ENCODE measurements at places on chromosomes 1 and 21.

- DNase-seq: no peak
Measured at GRCh38 chr21:14589855-14590563, 43.9 kb upstream of the SAMSN1 start.

DNA sequence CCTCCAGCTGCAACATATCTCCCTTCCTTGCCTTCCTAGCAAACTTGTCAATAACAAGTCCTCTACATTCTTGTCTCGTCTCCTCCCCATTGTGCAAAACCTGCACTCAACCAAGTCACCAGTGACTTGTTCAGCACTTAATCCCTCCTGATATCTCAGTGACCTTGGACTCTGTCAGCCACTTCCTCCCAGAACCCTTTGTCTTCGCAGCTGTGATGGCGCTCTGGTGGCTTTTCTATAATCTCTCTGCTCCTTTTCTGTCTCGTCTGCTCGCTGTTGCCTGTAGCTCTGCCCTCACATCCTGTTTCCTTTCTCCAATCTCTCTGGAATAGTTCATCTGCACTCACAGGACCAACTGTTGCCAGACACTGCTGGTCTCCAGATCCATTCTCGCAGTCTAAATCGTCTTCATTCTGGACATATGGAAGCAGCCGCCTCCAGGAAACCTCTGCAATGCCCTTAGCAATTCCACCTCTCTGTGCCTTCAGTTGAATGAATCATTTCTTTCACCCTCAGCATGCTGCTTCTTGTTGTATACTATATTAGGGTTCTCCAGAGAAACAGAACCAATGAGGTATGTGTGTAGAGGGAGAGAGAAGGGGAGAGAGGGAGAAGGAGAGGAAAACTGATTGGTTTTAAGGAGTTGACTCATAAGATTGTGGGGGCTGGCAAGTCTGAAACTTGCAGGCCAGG is 17.4 kb upstream of the IFNAR2 start:
- DNase-seq: no peak

GRCh38 chr1:53326598-53327181 is 1.2 kb downstream of the LRP8 start:
- no peak for DNase-seq

DNA sequence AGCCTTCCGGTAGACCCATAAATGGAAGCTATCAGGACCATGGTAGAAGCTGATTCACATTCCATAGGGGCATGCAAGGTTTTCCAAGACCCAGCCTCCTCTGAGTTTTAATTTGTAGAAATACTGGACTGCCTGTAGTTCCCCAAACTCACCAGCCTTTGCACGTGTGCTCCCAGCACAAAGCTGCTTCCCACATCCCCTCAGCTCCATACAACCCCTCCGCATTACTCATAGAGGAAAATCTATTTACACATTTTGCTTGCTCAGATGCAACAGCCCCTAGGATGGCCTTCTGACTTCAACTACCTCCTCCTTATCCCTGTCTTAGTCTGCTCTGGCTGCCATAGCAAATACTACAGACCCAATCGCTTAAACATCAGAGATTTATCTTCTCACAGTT is 336.2 kb downstream of the SETD4 start:
- DNase-seq: no peak

DNA sequence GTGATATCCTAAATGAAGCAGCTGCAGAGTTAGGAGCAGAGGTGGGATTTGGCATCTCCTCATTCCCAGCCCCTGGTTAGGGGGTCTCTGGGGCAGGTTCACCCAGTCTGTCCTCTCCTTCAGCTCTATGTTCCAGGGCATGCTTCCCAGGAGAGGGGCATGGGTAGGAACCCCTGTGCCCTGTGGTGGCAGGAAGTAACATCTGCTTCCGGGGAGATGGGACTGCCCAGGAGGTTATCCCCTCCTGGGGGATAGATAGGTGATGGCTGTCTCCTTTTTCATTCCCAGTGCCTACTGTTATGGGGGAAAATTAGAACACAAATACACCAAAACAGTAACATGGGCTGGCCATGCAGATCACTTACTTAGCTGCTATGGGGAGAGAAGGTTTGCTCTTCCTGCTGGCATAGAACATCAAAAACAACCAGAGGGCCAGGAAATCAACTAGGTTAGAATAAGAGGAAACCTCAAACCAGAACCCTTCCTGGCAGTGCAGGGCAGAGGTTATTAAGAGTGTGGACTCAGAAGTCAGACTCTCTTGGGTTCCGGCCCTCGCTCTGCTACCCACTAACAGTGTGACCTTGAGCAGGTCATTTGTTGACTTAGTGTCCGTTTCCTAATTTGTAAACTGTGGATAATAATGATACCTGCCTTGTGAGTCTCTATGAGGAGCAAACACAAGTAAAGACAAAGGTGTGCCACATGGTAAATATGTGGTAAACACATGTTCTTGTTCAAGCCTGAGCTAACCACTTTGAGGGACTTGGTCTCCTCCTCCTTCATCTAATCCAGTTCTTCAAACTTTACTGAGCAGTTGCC is 157.8 kb upstream of the JUN start:
- DNase-seq: no peak

GRCh38 chr1:61078618-61079295 is 3.6 kb upstream of the NFIA start:
- no peak for DNase-seq

- no peak for DNase-seq
Measured at GRCh38 chr1:219651993-219652392, 39.1 kb upstream of the ZC3H11B start.

DNA sequence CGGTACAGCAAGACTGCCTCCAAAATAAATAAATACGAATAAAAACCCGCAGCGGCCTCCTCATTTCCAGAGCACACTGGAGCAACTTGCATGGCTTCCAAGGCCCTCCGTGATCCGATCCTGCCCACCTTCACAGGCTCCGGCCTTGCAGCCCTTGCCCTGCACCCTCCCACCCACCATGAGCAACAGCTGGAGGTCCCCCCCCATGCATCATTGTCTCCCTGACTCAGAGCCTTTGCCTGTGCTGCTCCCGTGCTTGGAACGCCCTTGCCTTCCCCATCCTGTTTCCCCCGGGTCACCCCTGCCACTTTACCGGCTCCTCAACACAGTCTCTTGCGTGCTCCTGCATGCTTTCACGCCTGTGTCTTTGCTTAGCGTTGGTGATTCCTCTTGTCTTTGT is 71.0 kb upstream of the ANGPTL1 start:
- DNase-seq: no peak

DNA sequence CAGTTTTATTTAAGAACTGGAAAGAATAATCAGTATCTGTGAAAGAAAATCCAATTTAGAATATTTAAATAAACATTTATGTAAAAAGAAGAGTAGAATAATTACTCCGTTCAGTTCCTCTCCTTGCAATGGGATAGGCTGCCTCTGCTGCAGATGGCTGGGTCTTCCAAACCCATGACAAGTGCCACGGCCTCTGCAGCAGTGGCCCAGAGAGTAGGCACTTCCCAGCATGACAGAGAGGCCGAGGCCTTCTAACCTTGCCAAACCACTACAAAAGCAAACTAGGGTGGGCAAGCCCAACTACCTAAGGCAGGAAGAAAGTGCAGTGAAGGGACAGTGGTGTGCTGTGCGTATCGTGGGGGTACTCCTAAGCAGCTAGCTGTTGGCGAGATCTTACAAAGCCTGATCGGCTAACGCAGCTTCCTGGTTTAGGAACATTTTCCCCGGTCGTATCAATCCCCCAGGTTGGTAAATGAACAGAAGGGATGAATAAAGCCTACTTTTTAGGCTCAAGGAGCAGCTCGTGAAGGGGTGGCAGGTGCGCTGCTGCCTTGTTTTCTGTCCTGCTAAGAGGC is 14.5 kb downstream of the ICMT start:
- DNase-seq: no peak

DNA sequence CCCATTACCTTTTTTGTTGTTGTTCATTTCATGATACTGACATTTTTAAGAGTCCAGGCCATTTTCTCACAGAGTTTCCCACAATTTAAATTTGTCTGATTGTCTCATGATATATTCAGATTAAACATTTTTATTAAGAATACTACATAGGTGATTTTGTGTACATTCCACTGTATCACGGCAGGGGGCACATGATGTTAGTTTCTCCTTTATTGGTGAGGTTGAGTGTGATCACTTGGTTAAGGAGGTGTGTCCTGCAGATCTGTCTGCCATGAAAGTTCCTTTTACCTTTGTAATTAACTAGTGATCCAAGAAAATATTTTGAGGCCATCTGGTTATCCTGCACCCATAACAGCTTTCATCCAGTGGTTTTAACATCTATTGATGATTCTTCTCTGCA is 11.8 kb downstream of the RTCA start:
- no peak for DNase-seq

- DNase-seq: no peak
Measured at GRCh38 chr21:30305136-30305535, 15.0 kb downstream of the KRTAP26-1 start.

GRCh38 chr1:5770981-5771765 is 221.1 kb downstream of the NPHP4 start:
- DNase-seq: no peak

DNA sequence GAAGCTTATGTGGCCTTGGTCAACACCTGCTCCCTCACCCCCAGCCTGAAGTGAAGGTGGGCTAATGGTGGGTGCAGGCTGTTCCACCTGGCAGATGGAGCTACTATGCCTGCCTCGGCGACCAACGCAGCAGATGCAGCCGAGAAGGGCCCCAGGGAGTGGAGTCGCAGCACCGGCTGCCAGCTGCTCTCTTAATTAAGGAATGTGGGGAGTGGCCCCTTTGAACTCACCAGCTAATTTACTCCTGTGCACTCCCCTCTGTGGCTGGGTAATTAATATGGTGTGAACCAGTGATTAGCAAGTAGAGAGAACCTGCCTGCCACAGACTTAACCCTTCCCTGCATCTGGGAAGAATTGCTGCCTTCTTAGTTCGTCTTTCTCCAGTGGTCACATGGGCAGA is 3.3 kb upstream of the SLAMF8 start:
- DNase-seq: no peak

DNA sequence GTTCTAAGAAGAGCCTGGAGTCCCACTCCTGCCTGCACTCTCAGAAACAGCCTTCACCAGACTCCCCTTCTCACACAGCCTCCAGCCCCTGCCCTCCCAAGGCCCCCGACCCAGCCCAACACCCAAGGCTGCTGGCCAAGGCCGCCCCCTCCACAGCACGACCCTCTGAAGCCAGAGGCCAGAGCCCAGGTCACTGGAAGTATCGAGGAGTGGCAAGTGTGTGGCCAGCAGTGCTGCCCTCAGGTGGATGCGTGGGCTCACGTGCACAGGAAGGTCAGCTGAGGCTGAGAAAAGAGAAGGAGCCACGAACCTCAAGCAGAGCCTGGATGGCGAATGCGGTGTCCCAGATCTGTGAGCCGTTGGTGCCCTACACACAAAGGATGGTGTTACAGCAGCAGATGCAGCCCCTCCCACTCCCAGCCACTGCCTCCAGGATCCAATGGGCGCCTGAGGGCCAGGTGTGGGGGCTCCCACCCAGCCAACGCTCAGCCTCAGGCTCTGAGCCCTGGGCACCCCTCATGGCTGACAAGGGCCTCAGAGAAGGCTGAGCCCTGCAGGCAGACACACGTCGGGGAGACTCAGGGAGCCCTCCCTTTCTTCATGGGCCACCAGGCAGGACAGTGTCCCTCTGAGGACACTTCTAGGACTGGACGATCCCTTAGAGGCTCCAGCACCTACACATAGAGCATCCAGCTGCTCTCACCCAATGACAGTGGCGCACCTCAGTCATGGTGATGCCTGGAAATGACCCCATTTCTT is 18.0 kb downstream of the LSS start:
- no peak for DNase-seq

- no peak for DNase-seq
Measured at GRCh38 chr1:37998913-37999429, 6.3 kb downstream of the FHL3 start.

GRCh38 chr21:20802201-20802600 is 196.0 kb upstream of the NCAM2 start:
- no peak for DNase-seq

DNA sequence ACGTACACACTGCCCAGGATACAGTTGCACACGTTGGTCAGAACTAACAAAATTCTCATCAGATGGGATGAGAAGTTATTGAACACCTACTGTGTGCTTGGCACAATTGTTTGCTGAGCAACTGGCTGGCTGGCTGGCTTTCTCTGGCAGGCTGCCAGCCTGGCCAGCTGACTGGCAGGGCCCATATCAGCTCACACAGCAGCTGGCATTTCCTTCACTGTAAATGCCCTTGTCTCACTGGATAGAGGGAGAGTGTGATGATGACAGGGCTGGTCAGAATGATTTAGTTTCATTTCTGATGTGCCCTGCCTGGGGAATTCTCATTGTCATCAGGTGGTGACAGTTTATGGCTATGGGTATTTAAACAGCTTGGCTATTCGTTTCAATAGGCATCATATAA is 15.8 kb downstream of the CAMK2N1 start:
- no peak for DNase-seq

- DNase-seq: no peak
Measured at GRCh38 chr1:67653304-67653703, 31.7 kb upstream of the GADD45A start.

GRCh38 chr1:117467336-117467735 is 100.1 kb downstream of the MAN1A2 start:
- no peak for DNase-seq

- no peak for DNase-seq
Measured at GRCh38 chr1:228265167-228265566, 57.3 kb downstream of the OBSCN start.

- no peak for DNase-seq
Measured at GRCh38 chr1:17011092-17011438, 663 bp downstream of the ATP13A2 start.

GRCh38 chr1:3219791-3220467 is 150.9 kb downstream of the PRDM16 start:
- DNase-seq: no peak

DNA sequence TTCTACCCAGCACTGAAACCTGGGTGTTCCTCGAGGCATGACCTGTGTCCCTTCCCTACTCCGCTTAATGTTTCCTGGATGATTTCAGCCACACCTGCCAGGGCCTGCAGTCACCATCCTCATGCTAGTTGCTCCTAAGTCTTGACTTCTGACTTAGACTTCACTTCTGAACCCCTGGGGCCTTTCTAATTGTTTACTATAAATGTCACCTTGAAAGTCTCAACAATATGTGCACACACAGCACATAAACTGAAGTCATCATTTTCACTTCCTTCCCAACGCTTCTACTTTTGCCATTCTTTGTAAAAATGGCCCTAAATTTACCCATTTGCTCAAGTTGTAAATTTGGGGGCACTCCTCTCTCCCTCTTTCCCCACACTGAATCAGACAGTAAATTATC is 141.1 kb downstream of the DYRK1A start:
- DNase-seq: no peak

GRCh38 chr1:157137408-157138219 is 581 bp downstream of the ETV3 start:
- no peak for DNase-seq

- DNase-seq: no peak
Measured at GRCh38 chr1:17427696-17428660, 11.5 kb downstream of the RCC2 start.

DNA sequence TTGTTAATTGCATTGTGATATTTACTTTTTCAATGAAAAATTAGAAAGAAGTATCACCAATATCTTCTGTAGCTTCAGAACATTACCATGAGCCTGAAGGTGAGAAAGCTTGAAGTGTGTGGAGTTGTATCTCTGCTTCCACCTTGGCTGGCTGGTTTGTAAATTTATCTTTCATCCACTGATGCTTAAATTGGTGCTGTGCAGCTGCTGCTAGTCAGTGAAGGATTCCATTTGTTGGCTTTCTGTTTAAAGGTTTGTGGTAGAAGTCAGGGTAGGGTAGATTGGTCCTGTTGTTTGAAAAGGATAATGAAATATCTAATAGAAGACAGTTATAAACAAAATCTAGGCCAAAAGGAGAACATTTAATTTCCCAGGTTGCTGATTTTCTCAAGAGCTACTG is 105.7 kb downstream of the C1orf21 start:
- no peak for DNase-seq

Data from non-pigmented ciliary epithelial cell (primary cell).